Hepatocyte (in vitro differentiated cells): ENCODE measurements at places on chromosomes 12 and 14. TPM values are rescaled to one million over a fixed set of nuclear protein-coding genes. Genes with fewer than 3 reads are reported as not detected.

- no peaks in the 10 kb centered on the region for H3K4me1 ChIP-seq
- H3K27me3 ChIP-seq: no peaks in the 10 kb centered on the region
- DNase-seq: no peak
- no peak overlapping the region for H3K4me3 ChIP-seq
- no peaks in the 10 kb centered on the region for H3K36me3 ChIP-seq
These were observed 20.7 kb downstream of the GCH1 start for GRCh38 chr14:54881761-54882401.

DNA sequence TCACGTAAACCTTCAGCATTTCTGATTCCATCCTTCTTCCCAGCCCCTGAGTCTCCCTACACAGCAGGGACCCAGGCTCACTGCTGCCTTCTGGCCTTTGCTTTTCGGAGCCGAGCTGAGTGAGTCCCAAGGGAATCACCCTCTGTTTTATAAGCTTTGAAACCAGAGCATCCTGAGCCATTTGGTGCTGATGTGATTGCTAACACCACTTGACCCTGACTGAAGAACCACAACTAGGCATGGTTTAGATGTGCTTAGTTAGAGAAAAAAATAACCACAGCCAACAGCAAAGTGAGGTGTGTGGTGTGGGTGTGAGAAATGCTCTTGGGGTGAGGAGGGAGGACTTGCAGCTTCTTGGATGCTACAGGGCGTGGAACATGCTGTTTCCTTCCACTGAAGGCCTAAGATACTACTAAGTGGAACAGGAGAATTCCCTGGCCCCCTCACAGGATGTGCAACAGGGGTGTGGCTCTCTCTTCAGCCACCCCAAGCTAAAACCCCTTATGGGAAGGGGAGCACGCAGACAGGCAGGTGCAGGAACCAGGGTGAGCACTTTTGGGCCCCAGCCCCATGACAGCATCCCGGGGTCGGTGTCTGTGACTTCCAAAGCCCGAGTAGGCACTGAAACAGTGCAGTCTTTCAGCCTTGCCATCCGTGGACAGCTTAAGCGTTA lies at the start of gene TC2N:
Gene TC2N, minus strand, starts transcription at position 221 of the 673 bp plus-strand sequence. CDS start 53,767 bp downstream, outside the sequence.
- peaks cover 4% of the 10 kb centered on the region for H3K4me1 ChIP-seq
- no peak within 1 kb of the TSS for H3K27ac ChIP-seq
- no peaks in the 10 kb centered on the region for H3K27me3 ChIP-seq
- DNase-seq: no peak
- H3K4me3 ChIP-seq: no peak within 1 kb of the TSS
- H3K36me3 ChIP-seq: no peaks in the 10 kb centered on the region

DNA sequence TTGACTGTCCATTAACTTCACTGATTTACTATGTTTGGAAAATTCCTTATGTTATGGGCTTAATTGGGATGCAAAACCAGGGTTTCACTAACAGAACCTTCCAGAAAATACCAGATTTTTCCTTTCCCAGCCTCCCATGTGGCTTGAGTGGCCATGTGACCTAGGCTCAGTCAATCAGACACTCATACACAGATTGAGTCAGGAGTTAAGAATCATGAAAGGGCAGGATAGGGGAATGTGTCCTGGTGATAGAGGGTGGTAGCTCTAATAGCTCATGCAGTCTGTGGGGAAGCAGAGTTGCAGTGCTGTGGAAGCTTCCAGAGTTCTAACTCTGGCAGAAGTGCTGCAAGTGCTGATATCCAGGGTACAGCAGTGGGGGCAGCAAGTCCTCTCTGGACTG lies 134.1 kb upstream of the IFNG-AS1 start:
- H3K4me1 ChIP-seq: no peaks in the 10 kb centered on the region
- no peaks in the 10 kb centered on the region for H3K36me3 ChIP-seq
- H3K27me3 ChIP-seq: no peaks in the 10 kb centered on the region
- H3K4me3 ChIP-seq: no peak overlapping the region

The PPP1CC gene
- 134 and 150 TPM in 2 replicates for total RNA-seq

The DTX3 gene
- 17.7 and 19.9 TPM in 2 replicates for total RNA-seq

GRCh38 chr12:122117979-122118378 lies 39.4 kb downstream of the MLXIP start:
- no peak overlapping the region for H3K4me3 ChIP-seq
- no peaks in the 10 kb centered on the region for H3K36me3 ChIP-seq
- DNase-seq: no peak
- no peak overlapping the region for H3K27ac ChIP-seq
- peaks cover 6% of the 10 kb centered on the region for H3K4me1 ChIP-seq
- H3K27me3 ChIP-seq: no peaks in the 10 kb centered on the region
